ENCODE measurements at places on chromosomes 1 and 21.

DNA sequence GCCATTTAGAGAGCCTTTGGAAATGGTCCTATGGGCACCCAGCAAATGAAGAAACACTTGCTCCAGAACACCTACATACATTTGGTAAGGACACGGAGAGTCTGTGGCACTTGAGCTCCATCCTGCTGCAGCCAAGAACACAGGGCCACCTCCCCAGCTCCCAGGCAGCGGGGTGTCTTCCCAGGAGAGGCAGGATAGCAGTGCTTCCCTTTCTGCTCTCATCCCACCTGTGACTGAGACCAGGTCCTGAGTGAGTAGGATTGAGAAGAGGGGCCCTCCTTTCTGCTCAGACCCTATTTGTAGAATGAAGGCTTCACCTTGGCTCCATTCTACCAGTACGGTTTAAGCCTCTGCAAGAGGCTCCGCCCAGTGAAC is 4.1 kb downstream of the C1orf174 start:
- DNase-seq, result no peak

DNA sequence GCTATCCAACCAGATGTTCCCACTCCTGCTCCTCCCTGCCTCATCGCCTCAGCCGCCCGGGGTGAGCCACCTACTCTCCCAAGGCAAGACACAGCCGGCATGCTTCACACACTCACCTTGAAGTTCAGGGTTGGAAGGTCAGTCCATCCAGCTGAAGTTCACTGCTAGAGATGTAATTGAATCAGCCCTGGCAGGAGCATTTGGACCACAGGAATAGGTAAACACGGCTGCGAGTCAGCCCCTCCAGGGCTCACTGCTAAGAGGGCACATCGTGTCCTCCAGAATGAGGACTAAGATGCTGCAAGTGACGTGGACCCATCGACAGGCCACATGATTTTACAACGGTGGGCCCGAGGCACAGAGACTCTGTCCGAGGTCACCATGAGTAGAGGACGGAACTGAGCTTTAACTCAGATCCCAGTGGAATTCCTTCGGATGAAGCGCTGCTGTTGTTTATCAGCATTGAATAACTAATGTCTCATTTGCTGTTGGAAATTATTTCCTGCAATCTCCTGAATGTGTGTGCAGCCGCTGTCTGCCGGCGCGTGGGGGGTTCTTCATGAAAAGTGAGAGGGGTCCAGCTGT is 41.9 kb downstream of the RSPH1 start:
- DNase-seq, result no peak

DNA sequence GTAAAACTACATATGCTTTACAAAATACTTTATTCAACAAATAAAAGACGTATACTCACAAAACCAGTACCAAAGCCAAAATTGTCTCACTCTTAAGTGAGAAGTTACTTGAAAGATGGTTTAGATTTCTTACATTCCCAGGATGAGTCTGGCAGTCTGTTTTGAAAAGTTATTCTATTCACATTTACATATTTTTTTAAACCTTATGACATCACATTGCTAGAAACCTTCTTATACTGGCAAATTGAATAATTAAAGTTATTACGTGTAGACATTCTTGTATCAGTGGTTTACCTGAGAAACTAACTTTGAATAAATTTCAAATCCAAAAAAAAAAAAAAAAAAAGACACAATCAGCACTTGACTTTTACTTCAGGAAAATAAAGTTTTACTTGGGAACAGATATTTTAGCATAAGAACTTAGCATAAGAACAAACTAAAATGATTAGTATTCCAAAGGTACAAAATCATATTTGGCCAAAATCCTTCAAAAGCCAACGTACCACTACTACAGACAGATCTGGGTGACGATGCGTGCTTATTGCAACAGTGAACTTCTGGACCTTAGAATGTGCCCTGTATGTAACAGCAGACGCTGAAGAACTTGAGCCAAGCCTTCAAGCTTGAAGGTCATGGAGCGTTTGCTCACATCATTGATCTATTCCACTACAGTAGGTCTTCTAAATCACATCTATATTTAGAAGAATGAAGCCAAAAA is 2.5 kb downstream of the CDC42BPA start:
- no peak for DNase-seq

DNA sequence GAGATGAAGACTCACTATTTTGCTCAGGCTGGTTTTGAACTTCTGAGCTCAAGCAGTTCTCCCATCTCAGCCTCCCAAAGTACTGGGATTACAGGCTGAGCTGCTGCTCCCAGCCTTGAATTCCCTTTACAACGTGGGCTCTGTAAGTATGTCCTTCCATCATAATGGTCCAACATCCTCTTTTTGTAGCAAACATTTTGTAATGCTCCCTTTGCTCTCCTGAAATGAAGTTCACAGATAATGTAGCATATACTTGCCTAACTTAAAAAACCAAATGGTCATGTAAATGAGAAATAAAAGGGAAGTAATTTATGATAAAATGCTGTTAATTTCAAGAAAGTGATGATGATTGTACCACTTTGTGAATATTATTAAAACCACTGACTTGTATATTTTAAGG is 30.5 kb upstream of the THEM4 start:
- DNase-seq, result no peak

DNA sequence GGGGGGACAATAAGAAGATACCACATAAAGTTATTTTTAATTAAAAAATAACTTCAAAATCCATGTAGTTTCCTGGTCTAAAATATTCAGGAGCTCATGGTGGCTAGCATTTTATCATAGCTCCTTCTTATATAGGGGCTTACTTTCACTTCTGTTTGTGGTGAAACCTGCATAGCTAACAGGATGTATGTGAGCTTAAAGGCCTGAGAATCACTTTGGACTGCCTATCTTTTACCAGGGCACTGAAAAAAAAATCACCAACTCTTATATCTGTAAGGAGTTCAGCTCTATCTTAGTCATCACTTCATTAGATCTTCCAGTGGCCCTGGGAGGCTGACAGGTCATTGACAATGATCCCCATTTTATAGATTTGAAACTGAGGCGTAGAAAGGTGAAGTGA is 21.3 kb downstream of the UROD start:
- no peak for DNase-seq

- no peak for DNase-seq
Observed at GRCh38 chr21:35366394-35367080, 317.4 kb upstream of the RUNX1 start.

DNA sequence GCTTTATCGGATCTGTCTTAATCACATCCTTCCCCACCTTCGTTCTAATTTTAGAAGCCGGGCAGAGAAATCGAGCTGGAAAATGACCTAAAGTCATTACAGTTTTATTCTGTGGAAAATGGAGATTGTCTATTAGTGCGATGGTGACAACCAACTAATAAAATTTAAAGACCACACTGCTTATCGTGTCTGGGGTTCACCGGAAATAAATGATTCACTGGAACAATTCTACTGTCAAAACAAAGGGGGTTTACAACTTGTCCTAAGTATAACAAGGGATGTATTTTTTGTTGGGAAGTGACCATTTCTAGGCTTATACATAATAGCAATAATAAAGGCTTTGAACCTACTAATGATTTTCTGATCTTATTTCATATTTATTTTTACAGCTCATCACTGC is 55.6 kb downstream of the B3GALNT2 start:
- DNase-seq, result no peak

GRCh38 chr1:21051177-21051825 is 125.4 kb downstream of the EIF4G3 start:
- no peak for DNase-seq

- no peak for DNase-seq
Observed at GRCh38 chr1:206998816-206999215, 28.6 kb upstream of the FCAMR start.

DNA sequence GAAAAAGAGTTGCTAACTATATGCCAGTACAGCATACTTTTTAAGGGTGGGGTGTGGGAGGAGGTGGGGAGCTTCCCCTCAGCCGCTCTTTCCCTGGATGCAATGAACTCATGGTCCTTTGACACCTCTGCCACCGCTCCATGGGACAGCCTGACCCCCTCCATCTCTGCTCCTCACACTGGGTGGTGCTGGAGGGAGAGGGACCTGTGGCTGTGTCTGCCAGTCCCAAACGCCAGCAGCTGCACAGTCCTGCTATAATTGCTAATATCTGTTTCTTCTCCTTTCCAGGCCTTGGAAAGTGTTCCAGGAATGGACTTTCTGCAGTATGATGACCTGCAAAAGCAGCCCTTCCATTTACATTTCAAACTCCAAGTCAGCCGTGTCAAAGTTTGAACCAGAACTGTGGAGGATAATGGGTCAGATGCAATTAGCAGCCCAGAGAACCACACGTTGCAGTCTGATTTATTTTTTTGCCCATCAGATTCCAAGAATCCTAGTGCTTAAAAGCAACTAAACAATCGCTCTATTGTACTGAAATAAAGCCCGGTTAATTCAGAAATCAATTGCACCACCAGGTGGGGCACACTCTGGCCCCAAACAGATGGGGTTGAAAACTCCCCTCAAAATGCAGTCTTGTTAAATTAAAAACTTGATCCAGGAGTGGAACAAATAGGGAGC is 160.7 kb upstream of the LMO4 start:
- no peak for DNase-seq

DNA sequence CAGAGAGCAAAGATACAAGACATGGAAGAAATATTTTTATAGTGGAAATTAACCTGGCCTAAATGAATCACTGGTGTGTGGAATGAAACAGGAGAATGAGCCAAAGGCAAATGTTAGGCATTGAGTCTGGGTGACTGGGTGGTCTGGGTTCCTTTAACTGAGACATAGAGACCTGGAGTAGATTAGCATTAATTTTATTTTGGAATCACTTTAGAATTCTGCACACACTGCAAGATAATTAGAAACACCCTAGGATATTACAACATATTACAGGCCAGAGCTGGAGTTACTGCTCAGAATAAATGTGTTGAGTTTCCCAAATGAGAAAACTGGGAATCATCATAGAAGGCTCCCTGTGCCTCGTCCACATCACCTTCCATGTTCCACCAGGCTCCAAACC is 85.5 kb downstream of the PLPPR5 start:
- no peak for DNase-seq

- DNase-seq, result no peak
Observed at GRCh38 chr1:78475888-78476610, 14.7 kb upstream of the PTGFR start.

GRCh38 chr1:12649971-12650421 is 6.1 kb downstream of the AADACL4 start:
- DNase-seq, result no peak

GRCh38 chr1:185920602-185921001 is 186.4 kb downstream of the HMCN1 start:
- no peak for DNase-seq

DNA sequence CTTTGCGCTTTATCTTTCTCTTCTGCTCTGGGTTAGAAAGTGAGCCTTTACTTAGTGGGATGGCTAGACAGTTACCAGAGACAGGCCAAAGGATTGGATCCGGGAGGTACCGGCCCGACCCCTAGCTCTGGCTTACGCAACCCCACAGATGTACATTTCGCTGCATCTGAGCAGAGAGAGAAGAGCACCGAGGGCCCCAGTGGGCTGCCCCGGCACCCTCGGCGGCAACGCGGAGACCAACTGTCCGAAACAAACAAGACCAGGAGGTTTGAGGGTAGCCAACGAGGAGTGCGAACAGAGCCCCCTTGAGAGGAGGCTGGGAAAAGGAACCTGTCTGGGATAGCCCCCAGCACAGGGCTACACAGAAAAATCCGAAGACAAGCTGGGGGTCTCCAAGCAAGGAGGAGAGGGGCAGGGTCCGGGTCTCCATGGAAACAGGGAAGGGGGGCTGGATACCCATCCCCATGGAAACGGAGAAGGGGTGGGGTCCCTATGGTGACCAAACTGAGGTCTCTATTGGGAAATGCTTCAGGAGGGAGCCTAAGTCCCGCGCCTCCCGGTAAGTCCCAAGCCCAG is 373 bp downstream of the MTF1 start:
- no peak for DNase-seq

DNA sequence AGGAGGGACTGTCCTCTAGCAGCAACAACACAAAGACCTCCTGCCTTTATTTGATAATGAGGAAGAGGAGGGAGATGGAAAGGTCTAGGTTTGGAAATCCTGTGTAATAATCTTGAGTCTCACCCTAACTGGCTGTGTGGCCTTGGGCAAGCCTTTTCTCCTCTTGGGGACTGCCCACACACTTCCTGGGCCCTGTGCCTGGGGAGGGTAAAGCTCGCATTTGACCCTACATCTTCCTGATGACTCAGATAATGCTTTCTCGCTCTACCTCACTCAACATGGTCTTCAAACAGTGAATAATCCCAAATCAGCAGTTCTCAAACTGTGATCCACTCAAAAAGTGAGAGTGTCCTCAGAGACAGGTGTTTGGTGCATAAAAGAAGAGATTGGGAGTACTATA is 81.2 kb downstream of the VWA5B1 start:
- DNase-seq, result no peak

DNA sequence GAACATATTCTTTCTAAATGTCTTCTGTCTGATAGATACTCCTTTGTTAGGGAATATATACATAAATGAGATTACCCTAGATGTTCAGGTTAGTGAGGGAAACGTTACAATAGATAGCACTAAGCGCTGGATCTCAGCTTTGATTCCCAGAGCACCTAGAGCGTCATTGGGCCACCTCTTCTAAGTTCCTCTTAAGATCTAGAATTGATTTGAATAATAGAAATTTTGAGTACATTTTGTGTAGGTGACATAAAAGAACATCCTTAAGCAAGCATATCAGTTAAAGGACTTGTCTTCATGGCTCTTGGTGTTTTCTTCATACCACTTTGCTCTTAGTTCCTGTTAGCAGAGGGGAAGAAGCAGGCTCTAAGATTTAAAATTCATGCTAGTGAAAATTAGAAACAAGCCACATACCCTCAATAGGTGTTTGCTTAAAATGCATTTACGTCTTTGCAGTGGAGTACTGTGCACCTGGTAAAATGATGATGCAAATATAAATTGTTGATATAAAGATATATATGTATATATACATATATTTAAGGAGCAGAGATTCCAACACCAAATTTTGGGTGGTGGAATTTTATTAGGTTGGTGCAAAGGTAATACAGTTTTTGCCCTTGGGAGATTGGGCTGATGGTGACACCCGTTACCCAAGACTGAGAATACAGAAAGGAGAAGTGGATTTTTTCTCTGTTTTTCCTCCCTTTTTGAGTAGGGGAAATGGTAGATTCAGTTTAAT is 47.1 kb downstream of the DYRK1A start:
- DNase-seq, result no peak

DNA sequence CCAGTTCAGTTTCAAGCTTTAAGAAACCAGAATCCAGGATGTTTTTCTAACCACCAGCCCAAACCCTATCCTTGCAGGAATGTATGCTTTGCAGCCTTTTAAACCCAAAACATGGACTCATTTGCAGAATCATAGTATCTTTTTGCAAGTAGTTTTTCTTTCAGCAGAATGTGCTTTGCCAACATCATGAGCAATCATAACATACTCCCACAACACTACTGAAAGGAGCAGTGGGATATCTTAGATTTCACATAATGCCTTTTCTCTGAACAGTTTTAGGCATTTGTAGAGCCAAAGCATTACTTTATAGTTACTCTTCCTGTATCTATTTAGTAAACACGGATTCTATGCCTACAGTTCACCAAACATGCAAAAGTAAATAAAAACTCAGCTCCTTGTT is 10.0 kb upstream of the SH2D2A start:
- DNase-seq, result no peak

GRCh38 chr21:40652436-40652835 is 194.5 kb downstream of the DSCAM start:
- no peak for DNase-seq
